Stimulated activated CD4-positive, alpha-beta T cell treated with anti-CD3 and anti-CD28 coated beads, TNF-alpha, amount 100 ng/mL, for 1 hour (primary cell): ENCODE measurements at places on chromosomes 2 and 18.

- no peak for DNase-seq
Observed at GRCh38 chr2:96873651-96874096, 3.8 kb upstream of the SEMA4C start.

GRCh38 chr18:42559069-42559690 lies 556.3 kb downstream of the RIT2 start:
- DNase-seq, result no peak

- no peak for DNase-seq
Observed at GRCh38 chr2:226052772-226053416, 653.4 kb downstream of the NYAP2 start.

DNA sequence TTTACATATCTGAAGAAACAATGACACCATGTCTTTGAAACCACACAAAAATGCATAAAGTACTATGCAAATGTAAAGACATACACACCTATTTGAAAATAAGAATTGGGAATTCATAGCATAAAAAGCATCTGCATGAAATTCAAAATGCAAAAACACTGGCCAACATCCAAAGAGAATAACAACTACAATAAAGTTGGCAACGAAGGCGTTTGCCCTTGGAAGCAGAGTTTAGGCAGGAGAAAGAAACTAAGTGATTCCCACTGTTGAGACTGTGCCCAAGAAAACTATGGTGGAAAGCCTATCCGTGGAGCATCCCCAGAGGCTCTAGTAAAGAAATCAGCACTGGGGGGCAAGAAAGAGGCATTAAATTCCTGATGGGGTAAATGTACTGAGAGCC lies 292.8 kb downstream of the RIT2 start:
- no peak for DNase-seq
